Hepatic stellate cell (primary cell): ENCODE measurements at places on chromosomes 5 and 9.
A peak's percentile ranks its signal among the peaks of the same experiment; 100 is the strongest.

DNA sequence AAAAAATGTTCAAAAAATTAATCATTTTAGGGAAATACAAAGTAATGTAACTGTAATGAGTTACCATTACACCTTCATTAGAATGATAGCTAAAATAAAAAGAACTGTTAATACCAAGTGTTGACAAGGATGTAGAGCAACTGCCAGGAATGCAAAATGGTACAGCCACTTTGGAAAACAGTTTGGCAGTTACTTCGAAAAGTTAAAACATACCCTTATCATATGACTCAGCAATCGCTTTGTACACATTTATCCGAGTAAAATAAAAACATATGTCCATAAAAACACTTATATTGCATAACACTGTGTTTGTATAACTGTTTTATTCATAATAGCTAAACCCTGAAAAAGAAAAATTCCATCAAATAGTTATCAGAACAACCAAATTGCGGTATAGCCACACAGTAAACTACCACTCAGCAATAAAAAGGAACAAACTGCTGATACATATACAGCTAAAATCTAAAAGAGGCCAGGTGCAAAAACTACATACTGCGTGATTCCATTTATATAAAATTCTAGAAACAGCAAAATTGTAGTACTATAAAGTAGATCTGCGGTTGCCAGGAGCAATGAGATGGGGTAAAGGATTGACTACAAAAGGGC is 61.7 kb downstream of the RFX3 start:
- DNase-seq: no peak

GRCh38 chr5:31404325-31404724 is 127.6 kb downstream of the DROSHA start:
- no peak for DNase-seq

DNA sequence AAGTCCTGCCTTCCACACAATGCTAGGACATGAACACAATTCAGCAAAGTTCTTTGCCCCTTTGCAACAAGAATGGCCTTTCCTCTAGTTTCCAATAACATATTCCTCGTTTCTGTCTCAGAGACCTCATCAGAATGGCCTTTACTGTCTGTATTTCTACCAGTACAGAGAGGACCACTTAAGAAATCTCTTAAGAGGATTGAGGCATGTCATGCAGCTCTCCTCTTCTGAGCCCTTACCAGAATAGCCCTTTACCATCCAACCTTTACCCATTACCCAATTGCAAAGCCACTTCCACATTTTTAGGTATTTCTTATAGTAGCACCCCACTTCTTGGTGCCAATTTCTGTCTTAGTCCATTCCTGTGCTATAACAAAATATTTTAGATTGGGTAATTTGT is 20.3 kb downstream of the TNPO1 start:
- no peak for DNase-seq

DNA sequence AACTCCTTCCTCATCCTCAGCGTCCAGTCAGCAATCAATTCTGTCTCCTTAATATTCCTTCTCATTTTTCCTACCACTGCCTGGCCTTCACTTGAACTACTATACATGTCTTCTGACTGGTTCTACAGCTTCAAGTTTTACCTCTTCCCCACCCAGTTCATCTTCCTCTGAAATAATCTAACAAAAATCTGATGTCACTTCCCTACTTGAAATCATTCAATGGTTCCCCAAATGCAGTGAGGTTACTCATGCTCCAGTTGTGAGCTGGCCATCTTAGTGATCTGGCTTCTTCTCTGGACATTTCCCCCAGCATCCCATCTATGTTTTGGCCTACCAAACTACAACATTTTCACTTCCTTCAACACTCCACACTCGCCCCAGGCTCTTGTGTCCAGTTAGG is 14.9 kb upstream of the TMEM267 start:
- no peak for DNase-seq

DNA sequence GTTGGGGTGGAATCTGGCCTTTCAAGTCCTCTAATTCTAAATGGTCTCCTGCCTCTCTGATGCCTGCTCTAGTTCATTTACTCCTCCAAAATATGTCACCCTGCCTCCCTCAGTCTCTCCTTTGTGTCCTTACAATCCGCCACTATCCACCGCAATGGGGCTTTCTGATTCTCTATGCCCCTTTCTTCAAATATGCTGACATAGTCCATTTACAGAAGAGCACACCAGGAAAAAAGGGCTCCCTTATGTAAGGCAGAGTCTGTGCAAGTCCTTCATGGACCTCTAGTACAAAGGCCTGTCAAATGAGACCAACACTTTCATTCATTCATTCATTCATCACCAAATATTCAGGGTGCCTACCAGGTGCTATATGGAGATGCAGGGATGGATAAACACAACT is 2.0 kb upstream of the ASTN2 start:
- DNase-seq: no peak

DNA sequence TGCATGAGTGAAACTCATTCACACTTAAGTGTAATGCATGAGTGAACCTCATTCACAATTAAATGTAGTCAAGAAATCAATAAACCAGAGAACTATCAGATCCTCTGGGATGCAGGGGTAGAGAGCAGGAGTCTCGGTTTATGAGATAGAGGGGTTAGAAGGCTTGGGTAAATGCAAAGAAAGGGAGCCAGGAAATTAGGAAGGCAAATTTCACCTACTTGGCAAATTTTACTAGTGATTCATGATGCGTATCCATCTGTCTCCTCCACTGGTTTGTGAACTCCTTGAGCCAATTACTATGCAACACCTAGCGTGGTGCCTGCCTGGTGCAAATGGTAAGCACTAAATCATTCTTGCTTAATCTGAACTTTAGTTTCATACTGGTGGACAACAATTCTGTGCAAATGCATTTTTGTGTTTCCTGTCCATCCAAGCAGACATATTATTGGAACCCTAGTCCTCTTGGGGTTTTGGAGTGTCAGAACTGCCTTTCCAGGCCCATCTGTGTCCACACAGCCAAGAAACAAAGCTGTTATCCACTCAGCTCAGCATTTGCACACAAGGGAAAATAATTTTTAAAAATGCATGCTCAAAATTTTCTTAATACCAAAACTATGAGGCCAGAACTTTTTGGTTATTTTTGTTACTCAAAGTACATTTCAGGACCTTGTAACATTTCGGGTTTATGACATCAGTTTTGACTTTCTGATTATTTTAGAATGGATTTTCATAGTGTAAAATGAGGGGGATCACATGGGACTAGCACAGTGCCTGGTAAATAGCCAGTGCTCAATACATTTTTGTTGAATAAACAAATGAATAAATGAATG is 5.2 kb downstream of the HAPLN1 start:
- no peak for DNase-seq

DNA sequence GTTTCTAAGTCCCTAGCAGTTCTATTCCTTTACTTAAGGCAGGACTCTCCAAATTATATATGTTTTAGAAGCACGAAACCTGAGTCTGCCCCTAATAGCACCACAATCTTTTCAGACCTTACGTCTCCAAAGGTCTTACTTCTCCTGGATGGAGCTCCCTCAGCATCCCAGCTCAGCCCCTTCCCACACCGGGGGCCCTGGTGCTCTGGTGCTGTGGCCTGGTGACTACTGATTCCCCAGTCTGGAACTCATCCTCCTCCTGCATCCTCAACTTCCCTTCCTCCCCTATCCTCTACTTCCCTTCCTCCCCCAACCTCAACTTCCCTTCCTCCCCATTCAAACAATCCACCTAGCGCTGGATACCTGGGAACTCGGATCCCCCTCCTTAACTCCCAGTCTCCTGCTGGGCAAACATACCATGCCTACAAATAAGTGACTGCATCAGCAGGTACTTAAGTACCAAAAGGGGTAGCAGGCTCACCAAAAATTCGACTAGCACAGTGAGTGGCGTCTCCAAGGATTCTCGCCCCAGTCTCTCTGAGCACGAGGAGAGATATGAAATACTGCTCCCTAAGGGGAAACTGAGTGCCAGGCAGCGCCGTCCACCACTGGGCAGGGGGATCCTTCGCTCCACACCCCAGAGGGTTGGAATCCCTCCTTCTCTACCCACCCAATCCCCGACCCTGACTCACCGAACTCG is 831 bp downstream of the IGFBPL1 start:
- no peak for DNase-seq

- peak; percentile 0 for DNase-seq
Measured at GRCh38 chr9:71079451-71079850, 42.0 kb downstream of the TRPM3 start.

GRCh38 chr5:100479079-100479688 is 56.0 kb upstream of the FAM174A start:
- DNase-seq: no peak

- no peak for DNase-seq
Measured at GRCh38 chr5:173108914-173109313, 35.4 kb upstream of the BNIP1 start.

GRCh38 chr5:149406203-149406978 is 27.3 kb upstream of the IL17B start:
- peak; percentile 97 for DNase-seq

DNA sequence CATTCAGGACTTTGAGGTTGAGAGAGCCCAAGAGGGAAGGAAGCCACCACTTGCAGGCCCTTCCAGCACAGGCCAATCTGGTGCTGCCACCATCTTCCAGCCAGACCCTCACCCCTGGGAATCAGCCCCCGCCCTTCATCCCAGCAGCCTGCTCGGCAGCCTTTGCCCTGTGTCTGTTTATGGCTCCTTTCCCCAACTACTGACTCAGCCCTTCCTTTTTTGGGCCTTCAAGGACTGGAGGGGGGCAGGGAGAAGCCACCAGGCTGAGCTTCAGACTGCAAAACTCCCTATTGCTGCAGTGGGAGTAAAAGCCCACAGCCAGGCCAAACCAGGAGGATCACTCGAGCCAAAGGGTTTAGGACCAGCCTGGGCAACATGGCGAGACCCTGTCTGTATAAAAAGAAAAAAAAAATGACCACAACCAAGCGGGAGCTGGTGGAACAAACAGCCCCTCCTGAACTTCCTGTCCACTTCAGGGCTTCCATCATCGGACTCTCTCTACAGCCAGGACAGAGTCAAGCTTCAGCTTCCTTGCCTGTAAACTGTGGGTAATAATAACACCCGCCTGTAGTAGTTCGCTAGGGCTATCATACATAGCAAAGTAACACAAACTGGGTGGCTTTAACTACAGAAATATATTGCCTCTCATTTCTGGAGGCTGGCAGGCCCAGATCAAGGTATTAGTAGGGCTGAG is 85.9 kb upstream of the IL17B start:
- peak; percentile 73 for DNase-seq

GRCh38 chr5:94691949-94692348 is 73.5 kb downstream of the SLF1 start:
- DNase-seq: no peak

- DNase-seq: no peak
Measured at GRCh38 chr5:15421921-15422412, 78.0 kb upstream of the FBXL7 start.

- no peak for DNase-seq
Measured at GRCh38 chr5:92429646-92430045, 1046.5 kb upstream of the ARRDC3 start.

- DNase-seq: peak; percentile 49
Measured at GRCh38 chr5:118984602-118985001, 3.7 kb downstream of the DTWD2 start.

DNA sequence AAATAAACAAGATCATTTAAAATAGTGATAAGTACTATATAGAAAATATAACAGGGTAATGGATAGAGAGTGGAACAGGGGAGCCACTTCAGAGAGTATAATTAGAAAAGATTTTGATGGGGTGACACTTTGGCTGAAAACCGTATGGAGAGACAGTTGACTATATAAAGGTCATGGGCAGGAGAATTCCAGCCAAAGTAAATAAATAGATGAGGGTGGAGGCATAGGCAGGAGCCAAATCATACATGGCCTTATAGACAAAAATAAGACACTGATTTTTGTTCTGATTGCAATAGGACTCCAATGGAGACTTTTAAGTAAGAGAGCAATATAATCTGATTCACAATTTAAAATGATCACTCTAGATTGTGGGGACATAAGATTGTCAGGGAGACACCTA is 37.5 kb upstream of the NUDT12 start:
- no peak for DNase-seq

DNA sequence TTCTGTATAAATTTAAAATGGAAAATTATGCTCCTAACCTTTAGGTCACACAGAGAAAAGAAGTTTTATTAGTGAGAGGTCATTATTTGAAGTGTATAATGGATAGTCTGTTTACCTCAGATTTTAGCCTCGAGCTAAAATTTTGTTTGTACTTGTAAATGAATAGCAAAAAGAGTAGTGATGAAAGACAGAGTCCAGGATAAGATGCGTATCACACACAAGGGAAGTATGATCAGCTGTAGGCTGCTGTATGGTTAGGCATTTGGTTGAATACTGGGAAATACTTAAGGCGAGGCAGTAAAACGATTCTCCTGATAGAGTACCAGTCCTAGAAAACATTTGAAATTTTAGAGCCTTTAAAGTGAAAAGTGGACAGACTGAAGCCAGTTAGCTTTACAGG is 92.7 kb downstream of the FBXL7 start:
- DNase-seq: no peak

- no peak for DNase-seq
Measured at GRCh38 chr9:85212887-85213286, 528.9 kb downstream of the AGTPBP1 start.

GRCh38 chr9:126688617-126689016 is 74.9 kb downstream of the LMX1B start:
- DNase-seq: no peak

DNA sequence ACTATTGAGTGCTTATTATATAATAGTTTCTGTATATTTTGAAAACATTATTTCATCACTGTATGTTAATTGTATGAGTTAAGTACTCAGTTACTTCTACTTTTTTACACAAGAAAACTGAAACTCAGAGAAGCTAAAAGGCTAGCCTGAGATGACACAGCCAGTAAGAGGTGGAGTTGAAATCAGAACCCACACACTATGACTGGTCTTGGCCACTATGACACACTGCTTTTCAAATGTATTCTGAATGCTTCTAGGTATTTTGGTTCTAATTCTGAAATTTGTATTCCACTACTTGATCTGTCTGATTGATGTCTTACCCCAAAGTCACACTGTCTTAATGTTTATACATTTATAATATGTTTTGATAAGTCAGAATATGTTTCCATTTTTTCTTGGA is 181.8 kb downstream of the ZDHHC21 start:
- DNase-seq: no peak

GRCh38 chr5:8188874-8189565 is 320.1 kb downstream of the MTRR start:
- DNase-seq: no peak

- DNase-seq: no peak
Measured at GRCh38 chr5:816176-816575, 31.6 kb upstream of the ZDHHC11B start.

DNA sequence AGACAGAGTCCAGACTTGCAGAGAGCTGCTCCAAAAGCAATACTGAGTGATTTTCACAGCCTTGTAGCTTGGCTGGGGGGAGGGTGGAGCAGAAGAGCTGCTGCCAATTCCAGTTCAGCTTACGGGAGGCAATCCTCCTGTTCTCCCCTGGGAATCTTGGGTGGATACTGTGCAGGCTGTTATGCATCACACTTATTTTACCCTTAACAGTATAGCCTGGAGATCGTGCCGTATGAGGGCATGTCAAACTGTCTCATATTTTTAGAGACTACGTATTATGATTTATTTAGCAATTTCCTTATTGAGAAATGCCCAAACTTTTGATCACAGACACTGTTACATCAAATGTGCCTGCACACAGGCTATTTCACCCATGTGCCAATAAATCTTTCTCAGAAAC is 85.2 kb downstream of the BASP1 start:
- DNase-seq: peak; percentile 26
